ENCODE measurements at places on chromosomes 3 and 15.

- no peak for DNase-seq
Observed at GRCh38 chr15:84631706-84632272, 22.3 kb downstream of the WDR73 start.

DNA sequence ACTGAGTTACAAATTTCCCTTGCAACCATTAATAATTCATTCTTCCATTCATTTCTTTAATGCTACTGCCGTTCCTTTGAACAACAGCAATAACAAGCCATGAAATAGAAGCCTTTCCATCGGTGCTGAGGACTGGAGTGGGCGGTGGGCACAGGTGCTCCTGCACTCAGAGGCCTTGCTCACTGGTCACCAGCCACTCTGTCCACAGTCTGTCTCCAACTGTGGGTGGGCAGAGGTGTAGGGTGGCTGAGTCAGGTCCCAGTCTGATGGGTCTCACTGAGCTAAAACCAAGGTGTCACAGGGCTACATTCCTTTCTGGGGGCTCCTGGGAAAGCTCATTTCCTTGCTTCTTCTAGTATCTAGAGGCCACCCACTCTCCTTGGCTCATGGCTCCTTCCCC is 6.3 kb upstream of the FAM3D start:
- no peak for DNase-seq

- no peak for DNase-seq
Observed at GRCh38 chr3:190375246-190375645, 12.7 kb upstream of the CLDN16 start.

- DNase-seq = no peak
Observed at GRCh38 chr15:75718328-75718727, 5.7 kb upstream of the CSPG4 start.

DNA sequence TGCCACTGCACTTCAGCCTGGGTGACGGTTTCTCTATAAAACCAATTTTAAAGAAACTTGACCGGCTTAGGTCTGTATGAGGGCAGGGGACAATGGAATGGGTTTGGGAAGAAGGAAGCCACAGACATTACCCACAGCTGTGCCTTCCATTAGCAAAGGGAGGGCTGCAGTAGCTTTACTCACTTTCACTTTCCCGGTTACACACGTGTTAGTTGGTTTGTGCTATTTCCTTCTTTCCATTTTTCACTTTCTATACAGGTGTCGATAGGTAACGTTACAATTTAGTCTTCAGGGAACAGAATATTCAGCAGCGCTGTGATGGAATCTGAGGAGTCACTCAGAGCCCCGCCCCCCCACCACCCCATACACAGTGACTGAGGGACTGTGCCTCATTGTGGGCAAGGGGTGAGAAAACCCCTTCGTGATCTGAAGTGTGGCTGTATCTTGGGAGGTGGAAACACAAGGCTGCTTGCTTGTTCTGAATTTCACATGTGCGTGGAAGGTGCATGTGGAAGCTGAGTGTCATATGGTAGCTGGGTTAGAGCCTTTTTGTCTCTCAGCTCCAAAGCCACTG is 44.8 kb upstream of the RPL32 start:
- DNase-seq = peak; percentile 14

GRCh38 chr15:42490671-42491538 is at the start of gene ZNF106:
Gene ZNF106, minus strand, starts transcription at chr15:42491141. Its CDS starts 18,852 bp downstream, at chr15:42472289.
- DNase-seq = peak; percentile 84

DNA sequence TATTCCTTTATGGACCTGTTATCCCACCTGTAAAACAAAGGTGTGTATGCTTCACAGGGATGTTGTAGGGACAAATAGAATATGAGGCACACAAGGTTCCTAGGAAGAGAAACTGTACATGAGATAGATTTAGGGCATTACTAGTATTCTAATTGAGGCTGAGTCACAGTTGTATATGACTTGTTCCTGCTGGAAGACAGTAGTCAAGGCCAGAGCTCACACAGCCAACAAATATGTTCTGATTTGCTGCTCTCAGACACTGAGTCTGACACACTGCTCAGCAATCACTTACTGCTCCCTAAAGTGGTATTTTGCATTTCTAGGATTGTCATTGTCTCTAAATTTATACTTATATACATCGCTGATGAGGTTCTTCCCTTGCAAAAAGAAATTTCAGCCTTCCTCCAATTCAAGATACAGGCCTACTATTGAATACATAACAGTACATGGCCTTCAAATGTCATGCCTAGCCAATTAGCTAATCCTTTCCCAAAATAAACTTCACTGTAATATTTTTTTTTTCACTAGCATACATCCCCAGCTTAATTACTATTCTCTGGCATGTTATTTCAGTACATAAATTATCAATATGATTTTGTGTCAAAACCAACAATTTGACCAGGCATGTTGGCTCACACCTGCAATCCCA is 69.8 kb downstream of the TIGIT start:
- DNase-seq = no peak

GRCh38 chr3:168269001-168269400 is 173.3 kb upstream of the GOLIM4 start:
- no peak for DNase-seq

DNA sequence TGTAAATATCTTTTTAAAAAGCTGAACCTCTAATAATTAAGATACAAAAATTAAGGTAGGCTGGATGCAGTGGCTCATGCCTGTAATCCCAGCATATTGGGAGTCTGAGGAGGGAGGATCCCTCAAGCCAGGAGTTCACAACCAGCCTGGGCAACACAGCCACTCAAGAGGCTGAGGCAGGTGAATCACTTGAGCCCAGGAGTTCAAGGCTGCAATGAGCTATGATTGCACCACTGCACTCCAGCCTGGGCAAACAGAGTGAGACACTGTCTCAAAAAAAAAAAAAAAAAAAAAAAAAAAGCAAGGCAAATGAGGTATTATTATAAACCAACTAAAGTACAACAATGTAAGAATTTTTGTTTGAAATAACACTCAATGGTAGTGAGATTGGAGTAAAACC is 47.6 kb downstream of the EFHB start:
- DNase-seq = no peak

GRCh38 chr3:20074226-20075063 is 34.2 kb downstream of the KAT2B start:
- DNase-seq = no peak

DNA sequence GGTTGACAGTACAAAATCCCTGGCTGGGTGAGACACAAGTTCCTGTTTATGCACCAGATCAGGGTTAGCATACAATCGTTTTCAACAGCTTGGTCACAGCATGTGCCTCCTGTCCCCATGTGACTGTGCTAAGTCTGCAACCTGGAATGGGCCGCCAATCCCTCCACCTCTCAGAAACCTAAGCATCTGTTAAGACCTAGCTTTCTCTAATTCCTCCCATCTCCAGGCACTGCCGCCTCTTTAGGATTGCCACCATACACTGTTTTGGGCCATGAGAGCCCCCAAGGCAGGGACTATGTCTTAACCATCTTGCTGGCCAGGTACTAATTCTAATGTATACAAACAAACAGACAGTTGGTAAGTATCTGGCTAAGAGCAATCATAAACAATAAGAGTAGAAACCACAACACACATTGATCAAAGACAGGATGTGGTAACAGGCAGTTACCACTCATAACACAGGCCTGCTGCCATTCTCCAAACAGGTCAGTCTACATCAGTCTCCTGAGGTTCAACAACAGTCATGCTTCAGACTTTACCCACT is 25.6 kb downstream of the SEC22C start:
- DNase-seq = peak; percentile 40

DNA sequence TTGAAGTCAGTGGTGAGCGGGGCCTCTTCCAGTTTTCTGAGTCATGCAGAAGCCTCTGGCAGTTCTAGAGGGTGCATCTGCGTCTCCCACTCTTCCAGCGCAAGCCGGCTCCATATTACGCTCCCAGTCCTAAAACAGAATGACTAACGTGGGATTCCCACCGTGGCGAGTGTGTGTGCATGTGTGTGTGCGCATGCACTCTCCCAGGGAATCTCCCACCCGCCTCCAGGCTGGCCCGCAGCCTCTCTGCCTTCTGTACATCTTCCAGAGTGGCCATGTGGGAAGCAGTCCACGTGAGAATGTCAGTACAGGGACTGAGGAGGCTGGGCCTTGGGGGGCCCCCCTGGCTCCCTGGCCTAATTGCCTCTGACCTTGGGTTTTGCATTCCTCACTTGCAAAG is 87.7 kb downstream of the LSM3 start:
- DNase-seq = no peak

DNA sequence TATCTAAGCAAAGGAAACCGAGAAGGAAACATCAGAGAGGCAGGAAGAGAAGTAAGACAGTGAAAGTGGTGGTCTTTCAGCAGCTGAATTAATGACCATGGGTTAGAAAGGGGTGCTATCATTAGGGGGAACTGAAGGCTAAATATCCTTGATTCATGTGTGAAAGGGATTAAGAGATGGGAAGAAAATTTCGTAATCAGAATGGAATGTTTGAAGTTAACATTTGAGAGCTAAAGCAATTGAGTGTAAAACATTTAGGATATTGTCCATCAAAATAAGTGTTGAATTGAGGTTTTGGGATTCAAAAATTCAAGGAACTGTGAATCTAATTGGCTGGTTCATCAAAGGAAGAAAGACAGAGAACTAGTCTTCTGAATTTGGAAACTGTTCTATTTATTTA is 4.1 kb upstream of the ECT2 start:
- no peak for DNase-seq

GRCh38 chr3:131277836-131278497 is 103.6 kb upstream of the NUDT16 start:
- DNase-seq = no peak

- no peak for DNase-seq
Observed at GRCh38 chr3:61780455-61781228, 219.3 kb downstream of the PTPRG start.

GRCh38 chr3:148970271-148970670 is 21.1 kb upstream of the GYG1 start:
- DNase-seq = no peak

- no peak for DNase-seq
Observed at GRCh38 chr15:67142767-67143100, 77.3 kb downstream of the SMAD3 start.

GRCh38 chr15:54011656-54012055 is 33.4 kb downstream of the UNC13C start:
- DNase-seq = no peak
